ENCODE measurements at places on chromosomes 1 and 21.

GRCh38 chr1:197763307-197763706 lies 12.0 kb downstream of the DENND1B start:
- DNase-seq, result no peak

DNA sequence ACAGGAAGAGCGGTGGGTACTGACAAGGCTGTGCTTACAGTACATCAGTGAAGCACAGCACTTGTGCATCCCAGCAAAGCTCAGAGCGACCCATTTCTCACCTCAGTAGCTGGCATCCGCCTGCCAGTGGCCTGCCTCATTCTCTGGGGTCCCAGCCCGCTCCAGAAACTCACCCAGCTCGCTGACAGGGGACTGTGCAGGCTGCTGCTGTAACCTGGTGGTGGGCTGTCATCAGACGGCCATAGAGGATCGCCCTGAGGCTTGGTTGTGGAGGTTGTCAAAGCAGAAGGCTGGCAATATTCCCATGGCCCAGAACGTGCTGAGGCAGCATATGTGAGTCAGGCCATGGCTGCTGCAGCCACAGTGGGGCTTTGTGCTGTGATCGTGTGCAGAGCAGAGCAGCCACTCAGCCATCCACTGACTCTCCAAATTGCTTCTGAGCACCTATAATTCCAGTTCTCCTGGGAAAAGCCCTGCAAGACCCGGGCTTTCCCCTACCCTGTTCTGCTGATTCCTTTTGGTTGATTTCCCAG lies 13.6 kb upstream of the GPR137B start:
- DNase-seq, result no peak

GRCh38 chr21:46203203-46203600 lies 18.9 kb upstream of the SPATC1L start:
- DNase-seq, result no peak

GRCh38 chr1:90964444-90965035 lies 57.3 kb downstream of the ZNF644 start:
- DNase-seq, result no peak

DNA sequence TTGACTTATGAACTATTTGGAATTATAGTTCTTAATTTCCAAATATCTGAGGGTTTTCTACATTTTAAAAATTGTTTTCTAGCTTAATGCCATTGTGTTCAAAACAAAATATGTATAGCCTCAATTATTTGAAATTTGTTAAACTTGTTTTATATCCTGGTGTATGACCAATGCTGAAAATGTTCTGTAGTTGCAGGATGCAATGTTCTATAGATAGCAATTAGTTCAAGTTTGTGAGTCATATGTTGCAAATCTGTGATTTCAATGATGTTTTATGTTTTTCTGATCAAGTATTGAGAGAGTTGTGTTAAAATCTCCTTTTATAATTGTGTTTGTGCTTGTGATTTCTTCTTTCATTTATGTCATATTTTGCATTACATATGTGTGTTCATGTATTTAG lies 517.5 kb downstream of the ADGRL2 start:
- DNase-seq, result no peak

DNA sequence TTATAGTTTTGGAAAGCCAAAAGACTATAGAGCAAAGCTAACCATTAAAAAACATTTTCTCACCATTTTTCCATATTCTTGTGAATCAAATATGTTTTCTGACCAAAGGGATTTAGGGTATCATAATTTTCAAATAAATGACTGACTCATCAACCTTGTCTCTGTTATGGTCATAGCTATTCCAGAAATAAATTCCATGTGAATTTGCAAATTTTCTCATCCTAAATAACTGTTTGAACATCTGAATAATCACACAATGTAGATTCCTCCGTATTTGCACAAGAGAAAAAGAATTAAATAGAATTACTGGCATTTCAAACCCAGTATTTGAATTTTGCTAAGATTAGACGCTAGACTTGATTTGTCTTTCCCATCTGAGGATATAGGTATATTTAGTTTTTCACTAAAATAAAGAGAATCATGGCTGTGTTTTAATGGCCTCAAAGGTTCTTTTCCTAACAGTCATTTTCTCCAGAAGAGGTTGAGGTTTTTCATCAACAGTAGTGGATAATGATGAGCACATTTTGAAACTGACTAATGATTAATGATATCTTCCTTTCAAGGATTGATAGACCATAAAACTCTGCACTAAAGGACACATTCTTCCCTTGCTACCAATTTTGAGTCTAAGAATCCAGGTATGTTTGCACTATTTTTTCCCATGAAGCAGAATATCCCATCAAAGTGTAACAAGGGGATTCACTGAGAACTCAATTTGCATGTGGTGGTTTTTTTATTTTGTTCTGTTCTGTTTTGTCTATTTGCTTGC lies 9.5 kb upstream of the DUSP23 start:
- DNase-seq, result no peak

DNA sequence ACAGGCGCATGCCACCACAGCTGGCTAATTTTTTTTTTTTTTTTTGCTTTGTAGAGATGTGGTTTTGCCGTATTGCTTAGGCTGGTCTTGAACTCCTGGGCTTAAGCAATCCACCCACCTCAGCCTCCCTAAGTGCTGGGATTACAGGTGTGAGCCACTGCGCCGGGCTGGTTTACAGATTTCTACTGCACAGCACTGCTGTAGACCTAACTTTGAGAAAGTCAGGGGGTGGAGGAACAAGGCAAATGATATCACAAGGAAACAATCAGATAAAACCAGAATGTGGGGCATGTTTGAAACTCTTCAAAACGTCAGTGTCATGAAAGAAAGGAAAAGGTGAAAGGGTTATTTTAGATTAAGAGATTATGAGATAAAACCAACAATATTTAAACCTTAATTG lies 45.3 kb downstream of the URB2 start:
- DNase-seq, result no peak

- DNase-seq, result no peak
Observed at GRCh38 chr1:43932786-43933385, 715 bp upstream of the ARTN start.

- DNase-seq, result no peak
Observed at GRCh38 chr1:154265586-154265985, 6.8 kb upstream of the HAX1 start.

- DNase-seq, result no peak
Observed at GRCh38 chr1:34983700-34984355, 1.3 kb downstream of the TMEM35B start.

GRCh38 chr1:207097871-207098324 lies 6.1 kb upstream of the C4BPA start:
- DNase-seq, result no peak

DNA sequence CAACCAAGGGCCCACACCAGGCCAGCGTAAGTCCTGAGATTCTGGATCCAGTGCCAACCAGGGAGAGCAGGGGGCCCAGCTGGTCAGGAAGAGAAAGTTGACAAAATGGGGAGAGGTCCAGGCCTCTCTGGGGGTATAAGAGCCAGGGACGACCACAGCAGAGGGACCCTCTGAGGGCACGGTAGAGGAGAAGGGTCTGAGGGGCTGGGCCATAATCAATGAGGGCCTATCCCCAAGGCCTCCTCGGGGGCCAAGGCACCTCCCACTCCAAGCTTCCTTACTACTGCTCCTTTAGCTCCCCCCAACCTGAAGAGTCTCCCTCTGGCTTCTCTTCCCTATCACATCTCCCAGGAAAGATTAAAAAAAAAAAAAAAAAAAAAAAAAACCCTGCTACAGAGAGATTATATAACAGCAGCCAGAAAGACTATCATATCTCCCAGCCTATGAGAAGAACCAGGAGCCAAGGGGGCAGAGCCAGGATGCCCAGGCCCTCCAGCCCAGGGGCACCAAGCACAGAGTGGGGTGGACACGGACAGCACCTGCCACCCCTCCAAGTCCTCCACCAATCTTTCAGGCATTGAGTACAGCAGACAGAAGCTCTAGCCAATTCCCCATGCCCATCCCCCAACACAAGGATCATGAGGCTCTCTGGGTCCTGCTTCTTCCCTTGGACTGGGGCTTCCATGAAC lies 2.7 kb downstream of the MEF2D start:
- DNase-seq, result no peak

DNA sequence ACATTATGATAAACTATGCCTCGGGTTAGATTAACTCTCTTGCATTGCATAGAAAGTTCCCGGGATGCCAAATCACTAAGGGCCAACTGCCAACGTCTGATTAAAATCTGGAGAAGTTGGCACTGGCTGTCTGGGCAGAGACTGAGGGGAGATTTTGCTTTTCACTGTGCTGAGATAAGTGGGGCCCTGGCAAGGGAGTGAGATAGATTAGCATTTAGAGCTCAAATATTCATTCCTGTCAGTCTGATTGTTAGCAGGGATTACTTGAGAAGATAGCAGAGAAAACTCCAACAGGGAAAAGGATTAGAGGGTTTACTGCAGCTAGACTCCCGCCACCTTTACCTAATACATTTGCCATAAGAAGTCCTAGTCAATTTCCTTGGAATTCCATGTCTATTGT lies 714.1 kb upstream of the CHRM3 start:
- no peak for DNase-seq

GRCh38 chr1:15802234-15802965 lies 5.0 kb downstream of the UQCRHL start:
- no peak for DNase-seq
